ENCODE measurements at places on chromosomes 7 and 10. TPM values are rescaled to one million over a fixed set of nuclear protein-coding genes. Genes with fewer than 3 reads are reported as not detected.

Gene OR2A12
- total RNA-seq, result not detected

Gene C10orf105
- 0.11 TPM for total RNA-seq

Gene HABP2
- not detected for total RNA-seq

Gene TSPAN15
- 0.55 TPM for total RNA-seq

Gene RAPGEF5
- total RNA-seq, result 0.82 TPM

Gene HOXA1
- 0.16 TPM for total RNA-seq

Gene PRRT4
- total RNA-seq, result 0.39 TPM

Gene GIMAP7
- total RNA-seq, result 24.1 TPM

Gene RBP3
- not detected for total RNA-seq

Gene RPP38
- total RNA-seq, result 19.4 TPM

Gene CNPY1
- not detected for total RNA-seq

Gene GALNT17
- not detected for total RNA-seq

Gene SLC39A12
- total RNA-seq, result not detected

Gene ZNF467
- not detected for total RNA-seq

Gene INA
- 0.87 TPM for total RNA-seq

Gene VSIR
- 61.9 TPM for total RNA-seq

Gene CFTR
- total RNA-seq, result not detected

Gene AKR1C3
- 0.34 TPM for total RNA-seq

Gene PTPN20
- total RNA-seq, result 2.5 TPM

Gene FZD8
- 1.0 TPM for total RNA-seq
